ENCODE measurements at places on chromosomes 1 and 21.

DNA sequence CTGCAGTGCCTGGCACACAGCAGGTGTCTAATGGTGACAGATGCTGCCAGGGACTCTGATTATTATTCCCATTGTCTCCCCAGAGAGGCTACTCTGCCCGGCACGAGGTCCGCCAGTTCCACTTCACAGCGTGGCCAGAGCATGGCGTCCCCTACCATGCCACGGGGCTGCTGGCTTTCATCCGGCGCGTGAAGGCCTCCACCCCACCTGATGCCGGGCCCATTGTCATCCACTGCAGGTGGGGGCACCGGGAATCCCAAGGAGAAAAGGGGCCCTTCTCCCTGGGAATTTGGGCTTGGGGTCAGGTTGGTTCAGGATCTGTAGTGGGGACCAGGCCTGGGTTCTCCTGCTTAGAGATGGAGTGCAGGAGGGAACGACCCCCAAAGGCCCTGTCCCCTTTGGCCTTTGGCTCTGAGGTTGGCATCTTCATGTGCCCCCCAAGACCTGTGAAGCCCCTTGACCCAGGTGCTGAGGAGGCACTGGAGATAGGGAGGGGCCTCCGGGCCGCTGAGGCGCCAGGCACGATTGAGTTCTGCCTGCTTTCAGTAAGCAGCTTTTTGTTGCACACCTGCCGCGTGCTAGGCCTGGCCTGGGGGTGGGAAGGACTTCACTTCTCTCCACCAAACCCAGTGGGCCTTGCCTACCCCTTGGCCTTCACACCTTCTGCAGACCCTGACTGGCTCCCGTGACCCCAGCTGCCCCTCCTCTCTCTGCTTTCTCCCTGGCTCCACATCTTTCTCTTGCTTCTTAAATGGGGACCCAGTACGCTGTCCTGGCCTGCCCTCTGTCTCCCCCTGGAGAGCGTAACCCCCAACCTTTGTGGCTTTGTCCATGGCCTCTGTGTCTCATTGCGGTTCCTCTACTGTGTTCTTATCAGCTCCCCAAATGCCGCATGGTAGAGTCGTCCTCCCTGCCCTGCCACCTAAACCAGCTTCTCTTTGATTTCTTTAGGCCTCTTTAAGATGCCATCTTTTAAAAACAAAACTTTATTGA is 76.4 kb downstream of the PTPRU start:
- DNase-seq, result no peak

GRCh38 chr1:11982010-11982392 is 1.8 kb downstream of the MFN2 start:
- DNase-seq, result no peak

GRCh38 chr1:165353731-165354671 is 2.5 kb downstream of the LMX1A start:
- no peak for DNase-seq

DNA sequence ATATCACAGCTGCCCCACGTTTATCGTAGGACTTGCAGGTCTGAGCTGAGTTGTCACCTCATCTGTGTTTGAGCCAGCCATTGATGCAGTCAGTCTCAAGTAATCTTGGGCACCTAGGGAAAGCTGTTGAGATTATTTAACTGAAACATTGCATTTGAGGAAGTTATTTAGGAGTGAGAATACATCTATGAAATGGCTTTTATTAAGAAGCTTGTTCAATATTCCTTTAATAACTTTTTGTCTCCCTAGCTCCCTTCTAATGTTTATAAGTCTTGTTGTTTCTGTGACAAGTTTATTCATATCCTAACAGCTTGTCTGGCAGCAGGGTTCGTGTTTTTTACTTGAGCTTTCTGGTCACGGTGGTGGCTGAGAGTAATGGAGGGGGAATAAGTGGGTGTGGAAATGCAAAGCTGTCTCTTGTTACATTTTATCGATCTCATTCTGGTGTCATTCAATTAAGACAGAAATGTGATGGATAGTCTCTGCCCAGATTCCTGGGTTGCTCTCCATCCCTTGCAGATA is 555.9 kb downstream of the USP25 start:
- DNase-seq, result no peak

GRCh38 chr1:10484521-10484920 is 9.8 kb downstream of the PEX14 start:
- DNase-seq, result no peak

- DNase-seq, result no peak
Measured at GRCh38 chr1:233873666-233874065, 30.8 kb upstream of the SLC35F3 start.

DNA sequence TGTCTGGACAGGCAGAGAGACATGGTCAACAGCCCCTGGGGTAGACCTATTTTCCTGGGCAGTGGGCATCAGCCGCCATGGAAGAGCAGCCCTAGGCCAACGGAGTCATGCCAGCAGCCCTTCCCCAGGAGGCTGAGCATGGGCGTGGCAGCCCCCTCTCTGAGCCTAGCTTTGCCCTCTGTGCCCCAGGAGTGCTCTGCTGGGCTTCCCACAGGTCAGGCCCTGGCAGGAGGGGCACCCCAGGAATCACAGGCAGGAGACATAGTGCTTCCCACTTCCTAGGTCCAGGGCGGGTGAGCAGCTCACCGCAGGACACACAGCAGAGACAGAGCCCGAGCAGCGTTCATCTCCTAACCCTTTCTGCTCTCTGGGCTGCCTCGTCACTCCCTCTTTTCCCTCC is 132.8 kb downstream of the GLIS1 start:
- DNase-seq, result no peak

- DNase-seq, result no peak
Measured at GRCh38 chr1:35294809-35295208, 26.3 kb downstream of the ZMYM4 start.

- no peak for DNase-seq
Measured at GRCh38 chr1:34037109-34037508, 127.9 kb downstream of the CSMD2 start.
